ENCODE measurements at places on chromosomes 2 and 18.

DNA sequence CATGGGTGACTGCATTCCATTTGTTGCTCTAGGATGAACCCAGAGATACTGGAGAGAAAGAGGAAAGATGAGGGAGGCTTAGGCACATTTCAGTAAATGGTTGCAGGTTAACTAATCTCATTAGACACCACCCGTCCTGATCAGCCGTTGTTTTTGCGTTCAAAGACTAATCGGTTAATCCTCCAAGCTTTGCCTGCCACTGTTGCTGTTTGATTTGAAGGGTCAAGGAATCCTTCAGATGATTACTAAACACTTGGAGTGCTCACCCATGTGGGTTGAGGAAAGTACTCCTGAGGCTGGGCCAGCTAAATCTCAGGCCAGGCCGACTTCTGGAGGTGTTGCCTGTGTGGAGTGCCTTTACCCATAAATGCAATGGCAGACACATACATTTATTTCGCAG lies 8.6 kb downstream of the SH3RF3 start:
- DNase-seq, result no peak

DNA sequence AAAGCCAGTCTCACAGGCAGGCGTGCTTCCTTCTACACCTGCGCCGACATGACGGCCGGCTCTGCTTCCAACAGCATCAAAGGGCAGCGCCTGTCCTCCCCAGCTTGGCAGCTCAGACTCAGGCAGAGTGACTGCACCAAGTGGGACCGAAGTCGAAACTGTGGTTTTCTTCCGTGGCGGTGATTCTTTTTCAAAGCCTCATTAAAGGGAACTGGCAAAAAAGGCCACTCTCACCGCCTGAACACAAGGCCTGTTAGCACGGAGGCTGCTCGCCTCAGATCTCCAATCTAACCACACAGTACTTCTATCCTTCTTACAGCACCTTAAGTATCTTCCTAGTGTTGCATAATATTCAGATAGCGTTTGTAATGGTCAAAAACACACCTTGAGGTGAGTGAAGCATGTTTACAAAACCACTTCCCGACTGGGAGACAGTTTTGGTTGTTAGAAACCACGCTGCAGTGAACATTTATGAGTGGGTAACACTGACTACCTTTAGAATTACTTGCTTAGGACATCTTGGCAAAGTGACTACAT lies 236.4 kb downstream of the HDAC4 start:
- DNase-seq, result no peak

DNA sequence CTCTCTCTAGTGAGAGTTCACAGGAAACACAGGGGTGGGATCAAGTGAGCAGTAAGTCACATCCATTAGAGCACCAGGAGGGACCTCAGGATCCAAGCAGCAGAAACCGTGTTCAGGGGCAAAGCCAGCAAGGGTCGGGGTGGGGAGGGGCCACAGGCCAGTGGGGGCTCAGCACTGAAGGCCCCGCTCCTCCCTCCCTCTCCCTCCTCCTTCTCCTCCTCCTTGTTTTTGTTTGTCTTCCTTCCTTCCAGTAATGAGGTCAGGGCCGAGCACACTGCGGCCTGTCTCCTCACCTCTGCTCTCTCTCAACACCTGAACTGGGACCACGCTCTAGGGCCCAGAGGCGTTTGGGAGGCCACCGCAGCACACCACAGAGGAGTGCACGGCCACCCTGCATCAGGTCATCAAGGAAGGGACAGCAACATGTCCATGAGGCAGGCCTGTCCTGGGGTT lies 20.9 kb downstream of the MTERF4 start:
- DNase-seq, result no peak

DNA sequence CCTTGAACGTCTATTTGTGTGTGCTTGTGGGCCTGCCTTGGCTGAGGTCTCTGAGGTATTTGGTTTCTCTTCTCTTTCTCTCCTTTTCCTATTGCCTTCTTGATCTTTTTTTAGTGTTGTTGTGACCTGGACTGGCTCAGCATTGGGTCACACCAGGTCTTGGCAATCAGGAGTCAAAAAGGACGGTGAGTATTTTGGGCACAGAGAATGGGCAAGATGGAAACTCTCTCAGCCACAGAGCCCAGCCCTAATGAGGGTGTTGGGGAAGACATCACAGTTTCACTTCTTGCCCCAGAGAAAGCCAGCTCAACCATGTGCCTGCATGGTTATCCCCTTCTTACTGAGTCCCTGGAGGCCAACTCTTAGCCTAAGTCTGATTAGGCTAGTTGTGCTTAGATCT lies 13.7 kb upstream of the INO80C start:
- no peak for DNase-seq

DNA sequence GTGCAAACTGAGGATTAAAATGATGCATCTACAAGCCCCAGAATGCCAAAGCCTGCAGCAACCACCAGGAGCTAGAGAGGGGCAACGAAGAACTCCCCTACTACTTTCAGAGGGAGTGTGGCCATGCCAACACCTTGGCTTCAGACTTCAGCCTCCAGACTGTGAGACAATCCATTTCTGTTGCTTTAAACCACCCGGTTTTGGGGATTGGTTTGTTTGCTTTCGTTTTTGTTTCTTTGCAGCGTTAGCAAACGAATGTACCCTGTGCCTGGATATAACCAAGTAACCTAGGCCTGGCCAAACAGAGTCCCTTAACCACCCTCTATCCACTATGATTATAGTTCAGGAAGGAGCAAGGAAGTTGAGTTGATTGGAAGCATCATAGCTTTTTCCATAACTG lies 171.2 kb upstream of the NCK2 start:
- no peak for DNase-seq

DNA sequence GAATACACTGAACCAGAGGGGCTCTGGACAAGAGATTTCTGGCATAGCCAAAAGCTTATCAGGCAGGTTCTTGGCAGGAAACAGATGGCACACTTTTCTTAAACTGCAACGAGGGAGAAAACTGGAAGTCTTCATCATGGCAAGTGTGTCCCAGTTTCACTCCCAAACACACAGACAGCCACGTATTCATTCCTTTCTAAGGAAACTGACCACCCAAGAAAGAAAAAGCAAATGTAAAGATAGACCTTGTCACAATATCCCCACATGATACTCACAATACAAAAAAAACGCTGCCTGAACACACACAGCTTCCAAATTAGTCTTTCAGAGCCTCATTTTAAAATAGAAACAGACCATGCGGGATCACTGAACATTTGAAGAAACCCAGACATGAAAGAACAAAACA lies 40.6 kb upstream of the RTTN start:
- no peak for DNase-seq

- DNase-seq, result peak; percentile 70
Observed at GRCh38 chr2:190860985-190861680, 19.5 kb upstream of the GLS start.

DNA sequence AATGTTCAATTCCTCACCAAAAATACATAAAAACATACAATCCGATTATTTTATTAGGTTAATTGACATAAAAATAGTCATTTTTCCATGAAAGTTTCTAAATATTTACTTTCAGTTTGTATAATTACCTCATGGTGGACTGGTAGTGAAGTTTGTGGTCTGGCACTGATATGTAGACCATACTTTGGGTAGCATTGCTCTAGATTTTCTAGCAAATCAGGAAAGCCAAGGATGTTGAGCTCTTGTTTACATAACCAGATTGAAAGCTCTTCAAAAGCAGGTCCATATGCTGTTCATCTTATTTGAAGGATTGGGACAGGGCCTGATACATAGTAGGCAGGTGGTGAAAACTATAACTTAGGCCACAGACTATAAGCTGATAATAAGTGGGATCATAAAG lies 61.8 kb downstream of the COMMD1 start:
- no peak for DNase-seq

DNA sequence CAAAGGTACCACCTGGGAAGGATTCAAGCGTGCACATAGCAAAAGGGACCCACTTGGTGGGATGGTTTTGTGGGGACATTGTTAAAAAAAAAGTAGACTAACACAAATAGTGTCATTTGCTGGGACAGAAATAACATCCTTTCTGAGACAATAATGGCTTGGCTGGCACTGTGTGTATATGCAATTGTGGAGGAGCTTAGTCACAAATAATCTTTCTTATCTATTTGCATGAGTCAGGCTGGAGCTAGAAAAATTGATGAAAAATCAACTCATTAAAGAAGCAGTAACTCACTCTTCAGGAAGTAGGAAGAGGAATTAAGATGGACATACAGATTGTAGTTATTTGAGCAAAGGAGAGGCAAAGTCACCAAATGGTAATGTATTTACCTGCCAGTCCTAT lies 29.5 kb upstream of the ITGB6 start:
- DNase-seq, result no peak

GRCh38 chr2:146412625-146413024 lies 1432.2 kb upstream of the ACVR2A start:
- DNase-seq, result no peak

DNA sequence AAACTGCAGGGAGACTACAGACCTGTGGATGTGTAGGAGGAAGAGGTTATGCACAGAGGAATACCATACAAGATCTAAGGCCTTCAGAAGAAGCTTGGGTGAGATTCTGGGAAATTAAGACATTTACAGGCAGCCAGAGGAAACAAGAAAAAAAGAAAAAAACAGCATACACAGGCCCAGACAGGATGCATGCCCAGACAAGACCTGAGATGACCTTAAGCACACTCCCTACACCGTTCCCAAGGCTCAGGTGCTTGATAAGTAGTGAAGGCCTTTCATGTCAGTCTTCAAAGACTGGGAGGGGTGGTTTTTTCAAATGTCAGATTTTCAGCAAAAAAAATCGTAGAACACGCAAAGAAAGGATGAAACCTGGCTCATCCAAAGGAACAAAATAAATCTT lies 83.0 kb downstream of the CCDC138 start:
- DNase-seq, result no peak

DNA sequence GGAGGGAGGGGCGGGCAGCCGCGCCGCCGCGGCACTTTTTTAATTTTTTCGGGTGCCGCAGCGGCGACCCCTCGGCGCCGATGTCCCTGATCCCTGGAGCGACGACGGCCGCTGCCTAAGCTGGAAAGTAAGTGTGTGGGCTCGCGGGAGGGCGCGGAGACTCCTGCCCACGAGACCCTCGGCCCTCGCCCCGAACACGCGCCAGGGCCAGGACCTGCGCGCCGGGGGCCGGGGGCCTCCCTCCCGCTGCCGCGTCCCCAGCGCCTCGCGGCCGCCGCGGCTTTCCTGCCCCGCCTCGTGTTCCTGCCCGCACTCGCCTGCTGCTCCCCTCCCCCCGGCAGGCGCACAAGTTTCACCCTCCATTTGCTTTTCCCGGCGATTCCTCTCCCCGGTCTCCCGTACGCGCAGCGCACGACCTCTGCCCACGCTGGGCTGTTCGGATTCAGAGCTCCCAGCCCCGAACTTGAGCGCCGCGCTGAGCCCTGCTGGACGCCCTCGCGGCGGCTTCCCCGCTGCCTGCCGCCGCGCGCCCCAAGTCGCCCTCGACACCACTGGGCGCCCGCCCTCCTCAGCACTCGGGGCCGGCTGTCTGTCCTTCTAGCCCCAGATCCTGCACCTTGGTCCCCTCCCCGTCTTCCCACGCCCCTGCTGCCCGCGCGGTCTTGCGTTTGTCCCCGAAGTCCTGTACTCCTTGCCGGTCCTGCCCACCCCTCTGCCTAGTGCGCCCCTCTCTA lies 507 bp downstream of the PKP4 start:
- DNase-seq, result no peak

DNA sequence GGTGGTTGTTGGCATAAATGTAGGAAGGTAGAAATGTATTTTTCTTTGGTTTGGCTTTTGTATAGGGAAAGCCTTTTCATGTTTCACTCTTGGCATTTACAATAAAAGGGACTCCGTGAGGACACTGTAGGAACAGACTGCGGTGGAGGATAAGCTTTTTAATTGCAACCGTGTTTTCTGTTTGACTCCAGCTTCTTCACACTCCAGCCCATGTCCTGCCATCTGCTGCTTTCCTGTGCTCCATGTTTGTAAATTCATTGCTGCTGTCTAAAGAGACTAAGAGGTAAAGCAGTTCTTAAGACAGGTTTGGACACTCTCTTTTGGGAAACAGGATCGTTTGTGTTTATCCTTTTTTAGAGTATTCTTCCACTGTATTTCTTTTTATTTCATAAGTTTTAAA lies 33.3 kb downstream of the WDR75 start:
- no peak for DNase-seq

GRCh38 chr2:161088658-161089350 lies 71.4 kb upstream of the TANK start:
- DNase-seq, result no peak

- no peak for DNase-seq
Observed at GRCh38 chr2:174635776-174636404, 38.3 kb upstream of the WIPF1 start.

- no peak for DNase-seq
Observed at GRCh38 chr2:18455236-18455862, 105.1 kb downstream of the RDH14 start.

DNA sequence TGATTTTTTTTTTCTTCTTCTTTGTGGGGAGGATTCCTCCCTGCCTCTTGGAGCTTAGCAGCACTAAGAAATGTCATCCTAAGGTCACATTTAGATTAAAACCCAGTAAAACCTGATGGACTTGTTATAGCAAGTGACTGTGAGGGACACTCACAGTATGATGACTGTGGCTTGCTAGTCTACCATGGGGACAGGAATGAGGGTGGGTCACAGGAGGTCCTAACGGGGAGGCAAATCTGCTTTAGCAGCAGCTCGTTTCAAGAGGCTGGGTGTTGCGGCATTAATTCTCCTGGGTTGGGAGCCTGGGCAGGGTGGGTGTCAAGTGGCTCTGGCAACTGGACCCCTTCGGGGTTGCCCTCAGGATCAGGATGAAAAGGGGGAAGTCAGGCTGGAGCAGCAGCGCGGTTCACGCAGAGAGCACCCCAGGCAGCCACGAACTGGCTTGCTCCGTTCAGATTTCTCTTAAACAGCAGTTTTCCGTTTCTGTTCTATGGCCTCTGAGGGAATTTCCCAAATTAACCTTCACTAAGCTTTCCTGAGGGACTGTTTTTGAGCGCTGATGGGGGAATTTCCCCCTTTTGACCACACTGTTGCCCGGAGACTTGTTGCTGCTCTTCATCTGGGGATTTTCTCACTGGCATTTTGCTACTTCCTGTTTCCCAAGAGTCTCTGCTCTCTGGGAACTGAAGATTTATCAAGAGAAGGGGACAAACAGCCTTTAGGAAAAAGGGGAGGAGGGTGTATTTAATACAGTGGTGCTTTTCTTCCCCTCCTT lies 59.8 kb upstream of the PELI1 start:
- no peak for DNase-seq

GRCh38 chr18:22604390-22604985 lies 186.8 kb upstream of the CTAGE1 start:
- no peak for DNase-seq

- no peak for DNase-seq
Observed at GRCh38 chr2:26614216-26615138, 26.7 kb downstream of the CIB4 start.

- DNase-seq, result peak; percentile 8
Observed at GRCh38 chr2:171574149-171574795, 52.0 kb downstream of the CYBRD1 start.

- DNase-seq, result no peak
Observed at GRCh38 chr18:62784338-62784965, 69.1 kb downstream of the PHLPP1 start.

- DNase-seq, result no peak
Observed at GRCh38 chr2:159468257-159468656, 148.1 kb downstream of the BAZ2B start.

GRCh38 chr2:143754742-143755141 lies 625.5 kb downstream of the ARHGAP15 start:
- DNase-seq, result no peak

- no peak for DNase-seq
Observed at GRCh38 chr2:188274274-188274673, 17.4 kb upstream of the GULP1 start.

- peak; percentile 99 for DNase-seq
Observed at GRCh38 chr18:79790996-79791972, 6.5 kb upstream of the KCNG2 start.
